ENCODE measurements at places on chromosomes 12 and 14.

GRCh38 chr14:71967704-71968103 lies 35.5 kb downstream of the RGS6 start:
- DNase-seq: no peak

- peak; percentile 74 for DNase-seq
Measured at GRCh38 chr14:68791078-68791901, 1.6 kb downstream of the ZFP36L1 start.

GRCh38 chr14:53549956-53550355 lies 396.8 kb upstream of the DDHD1 start:
- DNase-seq: no peak

DNA sequence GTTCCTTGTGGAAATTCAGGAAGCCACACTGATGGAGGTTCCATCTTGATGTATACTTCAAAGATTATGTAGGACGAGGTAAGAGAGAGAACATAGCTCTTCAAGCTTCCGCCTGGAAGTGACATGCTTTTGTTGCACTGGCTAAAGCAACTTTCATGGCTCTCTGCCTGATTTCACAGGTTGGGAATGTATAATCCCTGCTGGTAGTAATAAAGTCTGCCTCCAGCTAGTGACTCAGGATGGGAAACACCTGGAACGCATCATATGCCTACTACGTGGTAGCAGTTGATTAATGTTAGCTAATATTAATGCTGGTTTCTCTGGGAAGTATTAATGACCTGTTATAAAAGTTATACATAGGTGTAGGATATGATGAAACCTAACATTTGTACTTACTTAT lies 71.1 kb downstream of the PELI2 start:
- no peak for DNase-seq

DNA sequence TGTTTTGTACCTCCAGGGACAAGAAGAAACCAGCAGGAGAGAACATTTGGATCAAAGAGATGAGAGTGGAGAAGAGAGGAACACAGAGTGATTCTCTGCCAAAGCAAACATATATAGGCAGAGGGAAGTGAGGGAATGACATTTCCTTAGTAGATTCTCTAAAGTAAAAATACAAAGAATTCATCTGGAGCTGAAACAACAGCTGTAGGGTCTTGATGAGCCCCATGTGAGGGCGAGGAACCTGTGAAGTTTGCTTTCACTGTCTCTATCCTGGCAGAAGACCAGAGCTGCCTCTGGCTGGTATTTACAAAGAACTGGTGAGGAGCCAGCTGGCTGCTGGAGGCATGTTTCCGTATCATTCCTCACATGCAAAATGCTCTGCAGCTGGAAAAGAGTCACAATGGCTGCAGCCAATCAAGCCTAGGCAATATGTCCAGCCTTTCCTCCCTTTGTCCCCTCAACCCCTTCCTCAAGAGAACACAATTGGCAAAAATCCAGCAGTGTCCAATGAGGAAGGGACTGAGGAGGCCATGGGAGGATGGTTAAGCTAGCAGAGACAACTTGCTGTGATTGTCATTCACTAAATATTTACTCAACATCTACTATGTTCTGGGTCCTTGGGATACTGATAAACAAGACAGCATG lies 122.5 kb downstream of the PHLDA1 start:
- DNase-seq: no peak

DNA sequence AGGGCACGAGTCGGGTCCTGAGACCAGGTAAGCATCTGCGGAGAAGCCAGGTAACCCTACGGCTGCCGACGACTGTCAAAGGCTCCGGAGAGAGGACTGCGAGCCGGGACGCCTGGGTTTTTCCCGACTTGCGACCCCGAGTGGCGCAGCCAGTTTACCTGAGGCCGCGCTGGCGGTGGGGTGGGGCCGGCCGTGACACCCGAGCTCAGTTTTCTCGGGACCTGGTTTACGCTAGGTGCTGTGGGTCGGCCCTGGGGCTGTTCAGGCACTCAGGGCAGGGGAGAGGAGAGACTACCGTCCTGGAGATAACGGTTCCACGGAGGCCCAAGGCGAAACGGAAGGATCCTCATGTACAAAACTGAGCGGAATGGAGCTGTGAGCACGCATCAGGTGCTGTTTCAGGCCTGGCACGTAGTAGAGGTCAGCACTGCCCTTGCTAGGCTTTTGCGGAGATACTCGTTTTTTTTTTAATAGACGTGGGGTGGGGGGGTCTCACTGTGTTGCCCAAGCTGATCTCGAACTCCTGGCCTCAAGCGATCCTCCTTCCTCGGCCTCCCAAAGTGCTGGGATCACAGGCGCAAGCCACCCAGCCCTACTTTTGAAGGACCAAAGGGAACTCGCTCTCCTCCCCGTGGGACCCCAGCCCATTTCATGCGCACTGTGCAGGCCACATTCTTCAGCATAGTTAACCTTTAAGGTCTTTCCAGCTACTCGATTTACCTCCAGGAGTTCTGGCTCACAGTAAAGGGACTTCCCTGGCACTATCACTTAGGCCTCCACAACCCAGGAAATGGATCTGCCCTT lies 471 bp downstream of the MTRFR start:
- DNase-seq: no peak

GRCh38 chr14:90388437-90388836 lies 8.4 kb upstream of the CALM1 start:
- no peak for DNase-seq

DNA sequence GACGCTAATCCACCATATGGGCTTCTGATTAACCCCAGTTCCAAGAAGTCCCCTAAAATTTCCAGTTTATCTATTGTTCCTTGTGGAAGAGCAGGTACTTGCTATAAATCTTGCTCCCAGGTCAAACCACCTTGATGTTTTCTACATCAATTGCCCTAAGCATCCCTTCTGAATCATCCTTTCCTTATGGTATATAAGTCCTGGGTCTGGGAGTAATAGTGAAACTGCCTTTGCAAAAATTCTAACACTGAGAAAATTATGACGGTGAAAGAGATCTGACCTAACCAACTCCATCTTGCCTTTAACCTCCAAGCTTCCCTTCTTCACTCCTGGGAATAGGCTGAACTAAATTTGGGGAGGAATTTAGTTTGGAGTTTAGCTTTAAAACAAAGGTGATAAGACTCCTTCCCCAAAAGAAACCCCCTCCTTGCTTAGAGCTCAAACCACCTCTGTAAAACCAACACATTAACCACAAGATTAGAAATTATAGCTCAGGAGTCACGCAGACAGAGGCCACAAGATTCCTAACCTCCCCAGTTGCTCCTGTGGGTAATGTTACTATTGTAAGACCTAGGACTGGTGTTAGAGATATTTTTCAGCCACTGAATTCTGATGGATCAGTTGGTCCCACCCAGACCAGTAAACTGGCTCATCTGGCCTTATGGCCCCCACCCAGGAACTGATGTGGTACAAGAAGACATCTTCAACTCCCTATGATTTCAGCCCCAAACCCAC lies 33.8 kb upstream of the DTX1 start:
- DNase-seq: no peak

GRCh38 chr14:50997712-50998111 lies 53.4 kb upstream of the PYGL start:
- no peak for DNase-seq

DNA sequence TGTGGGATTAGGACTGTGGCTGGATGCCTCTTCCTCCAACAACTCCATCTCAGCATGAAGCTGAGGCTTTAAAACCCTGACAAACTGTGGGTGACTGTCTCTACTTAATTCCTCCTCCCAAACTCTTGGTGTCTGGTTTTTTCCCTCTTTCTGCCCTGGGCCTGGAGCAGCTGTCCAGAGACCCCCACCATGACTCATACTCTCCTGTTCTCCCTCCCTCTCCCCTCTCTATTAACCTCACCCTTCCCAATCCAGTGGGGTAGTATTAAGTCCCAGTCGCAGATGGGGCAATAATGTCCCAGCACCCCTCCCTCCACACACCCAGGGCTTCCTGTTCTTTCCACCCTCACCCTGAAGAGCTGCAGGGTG lies 2.0 kb upstream of the DNAJC14 start:
- DNase-seq: no peak

DNA sequence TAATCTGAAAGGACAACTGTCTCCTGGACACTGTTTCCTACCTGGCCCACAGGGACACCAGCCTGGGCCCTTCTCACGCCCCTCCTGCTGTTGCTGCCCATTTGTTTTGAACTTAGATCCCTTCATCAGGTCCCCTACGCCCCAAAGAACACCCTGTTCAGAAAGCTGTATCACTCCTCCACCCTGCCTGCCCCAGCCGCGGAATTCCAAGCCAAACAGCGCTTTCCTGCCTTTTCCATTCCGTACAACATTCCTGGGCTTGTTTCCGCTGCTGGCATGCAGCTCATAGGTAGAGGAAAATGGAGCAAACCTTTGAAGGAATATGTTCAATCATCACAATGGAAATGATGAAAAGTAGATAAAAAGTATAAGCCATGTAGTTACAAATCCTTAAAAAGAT lies 12.8 kb upstream of the GSG1 start:
- DNase-seq: no peak

- no peak for DNase-seq
Measured at GRCh38 chr12:115799610-115800009, 477.9 kb downstream of the MED13L start.

- no peak for DNase-seq
Measured at GRCh38 chr12:100795174-100795799, 711 bp downstream of the ANO4 start.

DNA sequence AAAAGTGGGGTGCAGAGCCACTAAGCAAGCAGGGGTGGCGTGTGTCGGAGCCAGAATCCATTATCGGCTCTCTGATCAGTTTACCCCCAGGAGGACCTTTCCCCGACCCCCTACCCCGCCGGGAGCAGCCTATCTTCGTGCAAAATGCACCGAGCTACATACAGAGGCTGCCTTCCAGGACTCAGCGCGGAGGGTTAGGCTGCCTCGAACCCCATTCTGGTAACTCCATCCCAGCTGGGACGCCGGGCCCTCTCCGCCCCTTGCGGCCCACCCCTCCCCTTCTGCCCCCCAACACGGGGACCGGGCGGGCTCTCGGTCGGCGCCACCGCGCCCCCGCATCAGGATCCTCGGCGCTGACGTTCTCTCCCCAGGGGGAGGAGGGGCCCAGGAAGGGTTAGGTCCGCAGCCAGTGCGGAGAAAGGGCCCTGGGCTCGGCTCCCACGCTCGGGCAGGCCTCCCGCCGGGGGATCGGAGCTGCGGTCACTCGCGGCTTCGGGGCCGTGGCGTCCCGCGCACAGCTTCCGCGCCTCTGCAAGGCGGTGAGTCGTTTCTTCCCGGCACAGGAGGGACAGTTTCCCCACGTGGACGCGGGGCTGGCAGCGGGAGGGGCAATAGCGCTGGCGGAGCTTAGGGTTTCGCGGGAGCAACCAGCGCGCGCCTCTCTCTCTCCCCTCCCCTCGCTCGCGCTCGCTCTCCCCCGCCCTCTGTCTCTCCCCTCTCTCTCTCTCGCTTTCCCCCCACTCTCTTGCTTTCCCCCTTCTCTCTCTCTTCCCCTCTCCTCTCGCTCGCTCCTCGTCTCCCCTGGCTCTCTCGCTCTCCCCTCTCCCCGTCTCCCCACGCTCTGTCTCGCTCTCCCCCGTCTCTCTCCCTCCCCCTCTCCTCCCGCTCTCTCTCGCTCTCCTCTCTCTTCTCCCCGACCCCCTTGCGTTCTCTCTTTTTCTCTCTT lies 12.5 kb upstream of the MAP3K9 start:
- peak; percentile 85 for DNase-seq

DNA sequence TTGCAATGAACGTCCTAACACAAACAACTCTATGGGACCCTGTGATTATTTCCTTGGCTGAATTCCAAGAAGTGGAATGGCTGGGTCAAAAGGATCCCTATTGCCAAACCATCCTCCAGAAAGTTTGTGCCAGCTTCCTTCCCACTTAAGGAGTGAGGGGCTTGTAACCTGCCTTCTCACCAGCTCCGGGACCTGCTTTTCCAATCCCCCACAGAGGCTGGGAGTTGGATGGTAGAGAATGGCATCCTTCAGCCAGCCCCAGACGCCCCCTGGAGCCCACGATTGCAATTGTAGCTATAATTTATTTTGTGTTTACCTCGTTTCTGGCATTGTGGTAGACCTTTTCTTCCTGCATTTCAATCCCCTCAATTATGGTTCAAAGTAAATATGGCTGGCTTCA lies 9.7 kb upstream of the ZDHHC22 start:
- no peak for DNase-seq

DNA sequence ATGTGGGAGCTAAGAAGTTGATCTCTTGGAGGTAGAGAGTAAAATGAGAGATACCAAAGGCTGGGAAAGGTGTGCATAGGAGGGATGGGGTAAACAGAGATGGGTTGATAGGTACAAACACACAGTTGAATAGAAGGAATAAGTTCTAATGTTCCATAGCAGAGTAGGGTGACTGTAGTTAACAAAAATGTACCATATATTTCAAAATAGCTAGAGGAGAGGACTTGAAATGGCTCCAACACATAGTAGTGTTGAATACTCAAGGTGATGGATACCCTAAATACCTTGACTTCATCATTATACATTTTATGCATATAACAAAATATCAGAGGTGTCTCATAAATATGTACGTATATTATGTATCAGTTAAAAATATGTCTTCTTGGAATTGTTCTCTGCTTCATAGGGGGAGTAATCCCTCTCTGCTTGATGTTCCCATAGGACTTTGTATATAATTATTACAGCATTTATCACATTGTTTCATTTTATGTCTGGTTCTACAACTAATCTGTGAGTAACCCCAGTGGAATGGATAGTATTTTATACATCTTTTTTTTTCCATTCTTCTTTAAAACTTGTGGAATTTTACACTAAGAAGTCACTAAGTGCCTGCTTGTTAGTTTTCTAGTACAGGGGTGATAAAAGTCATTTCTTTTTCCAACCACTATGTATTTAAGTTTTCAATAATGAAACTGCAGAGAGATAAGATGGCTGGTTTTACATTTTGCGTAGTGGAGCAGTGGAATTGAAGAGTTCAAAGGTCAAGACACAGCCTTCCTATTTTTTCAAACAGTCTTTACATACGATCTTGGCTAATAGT lies 1940.0 kb upstream of the SEL1L start:
- DNase-seq: no peak

DNA sequence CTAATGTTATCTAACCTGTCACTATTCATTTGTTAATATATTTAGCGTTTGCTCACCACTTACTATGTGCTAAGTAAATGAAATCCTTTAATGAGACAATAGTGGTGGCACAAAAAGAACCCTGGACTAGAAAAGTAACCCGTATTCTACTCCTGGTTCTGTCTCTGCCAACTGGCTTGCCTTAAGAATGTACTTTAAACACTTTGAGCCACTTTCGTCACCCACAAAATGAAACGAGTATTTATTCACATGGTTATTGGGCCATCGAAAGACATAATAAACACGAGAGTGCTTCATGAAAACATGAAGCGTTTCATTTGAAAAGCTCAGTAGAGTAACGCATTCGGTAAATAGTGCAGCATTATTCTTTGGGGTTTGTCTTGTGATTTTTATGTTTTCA lies 254.7 kb downstream of the EGLN3 start:
- DNase-seq: no peak

- DNase-seq: no peak
Measured at GRCh38 chr12:104699489-104700190, 242.9 kb downstream of the CHST11 start.

- DNase-seq: no peak
Measured at GRCh38 chr12:90167518-90168208, 459.0 kb upstream of the ATP2B1 start.

- peak; percentile 76 for DNase-seq
Measured at GRCh38 chr14:90060312-90060964, 1.4 kb upstream of the KCNK13 start.

- DNase-seq: no peak
Measured at GRCh38 chr14:28057359-28058296, 709.0 kb upstream of the FOXG1 start.
